Tibial nerve (tissue), 4 donors: ENCODE measurements at places on chromosomes 16 and 17. TPM values are rescaled to one million over a fixed set of nuclear protein-coding genes. Genes with fewer than 3 reads are reported as not detected.
A peak's percentile ranks its signal among the peaks of the same experiment; 100 is the strongest.

- no peaks in the 10 kb centered on the region for H3K36me3 ChIP-seq
- H3K4me1 ChIP-seq: peaks cover 10% of the 10 kb centered on the region
These were observed 231.5 kb downstream of the MRTFB start for GRCh38 chr16:14302399-14303181.

DNA sequence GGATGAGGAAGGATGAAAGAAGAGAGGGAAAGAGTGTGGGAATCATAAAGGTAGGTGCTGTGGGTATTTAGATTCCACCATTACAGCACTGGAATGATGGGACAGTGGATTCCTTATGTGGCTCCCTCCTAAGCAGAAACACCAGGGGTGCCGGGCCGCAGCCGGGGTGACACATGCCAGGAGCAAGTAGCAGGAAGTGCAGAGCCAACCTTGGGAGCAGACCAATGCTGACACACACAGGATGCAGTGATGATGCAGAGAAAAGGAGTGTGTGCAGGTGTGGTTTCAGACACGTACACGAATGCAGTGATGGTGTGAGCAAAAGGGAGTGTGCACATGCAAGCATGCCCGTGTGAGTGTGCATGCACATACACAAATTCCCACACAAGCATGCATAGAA is 338.0 kb downstream of the SLC39A11 start:
- no peak overlapping the region for H3K27ac ChIP-seq
- no peaks in the 10 kb centered on the region for H3K27me3 ChIP-seq
- no peak overlapping the region for H3K4me3 ChIP-seq

The AURKB gene
- 78.1 TPM for total RNA-seq

The GALK1 gene
- total RNA-seq: 55.5 TPM

- H3K4me3 ChIP-seq: no peak overlapping the region
- no peaks in the 10 kb centered on the region for H3K36me3 ChIP-seq
- no peaks in the 10 kb centered on the region for H3K27me3 ChIP-seq
- H3K27ac ChIP-seq: no peak overlapping the region
These were observed 11.5 kb upstream of the FOXN1 start for GRCh38 chr17:28494445-28495188.

DNA sequence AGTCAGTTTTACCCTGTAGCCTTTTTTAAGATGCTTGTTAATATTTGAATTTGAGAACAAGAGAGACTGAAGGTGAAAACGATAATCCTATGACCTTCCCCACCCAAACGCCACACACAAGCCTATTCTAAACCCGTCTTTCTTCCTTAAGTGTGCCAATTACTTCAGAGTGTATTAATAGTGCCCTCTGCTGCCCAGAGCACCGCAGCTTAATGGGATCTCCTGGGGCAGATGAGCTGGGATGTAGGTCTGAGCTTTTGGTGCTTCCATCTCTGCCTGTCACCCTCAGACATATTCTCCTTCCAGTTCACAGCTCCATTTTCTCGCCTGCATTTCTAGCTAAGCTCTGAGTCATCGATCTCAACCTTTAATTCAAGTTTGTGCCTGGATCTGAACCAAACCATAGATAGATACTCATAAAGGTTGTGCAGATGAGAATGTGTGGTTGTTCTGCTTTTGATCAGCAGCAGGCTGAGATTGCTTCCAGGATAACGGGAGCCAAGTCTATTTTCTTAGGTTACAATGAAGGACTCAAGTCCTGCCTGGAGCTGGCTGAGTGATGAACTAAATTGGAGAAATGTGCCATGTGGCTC is 46.4 kb upstream of the CDH13 start:
- no peaks in the 10 kb centered on the region for H3K36me3 ChIP-seq
- H3K27me3 ChIP-seq: no peaks in the 10 kb centered on the region
- DNase-seq: no peak
- H3K27ac ChIP-seq: no peak overlapping the region
- H3K4me1 ChIP-seq: no peaks in the 10 kb centered on the region
- no peak overlapping the region for H3K4me3 ChIP-seq

The KRTAP2-1 gene
- not detected for total RNA-seq

GRCh38 chr16:89014403-89015230 is 37.6 kb upstream of the CBFA2T3 start:
- no peak overlapping the region for H3K27ac ChIP-seq
- H3K4me1 ChIP-seq: no peaks in the 10 kb centered on the region
- no peaks in the 10 kb centered on the region for H3K27me3 ChIP-seq
- DNase-seq: no peak

DNA sequence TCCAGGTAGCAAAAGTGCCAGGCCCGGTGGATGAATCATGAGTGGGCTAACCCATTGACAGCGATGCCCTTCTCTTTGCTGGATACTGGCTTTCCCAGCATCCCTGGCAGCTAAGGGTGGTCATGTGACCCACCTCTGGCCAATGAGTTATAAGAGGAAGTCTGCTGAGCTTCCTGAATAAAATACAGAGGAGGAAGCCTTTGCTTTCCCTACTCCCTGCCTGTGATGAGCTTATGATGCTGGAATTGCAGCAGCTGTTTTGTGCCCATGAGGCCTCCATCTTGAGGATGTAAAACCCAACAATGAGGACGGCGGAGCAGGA is 15.0 kb upstream of the ATP2A3 start:
- H3K27ac ChIP-seq: no peak overlapping the region
- DNase-seq: no peak
- no peaks in the 10 kb centered on the region for H3K36me3 ChIP-seq

DNA sequence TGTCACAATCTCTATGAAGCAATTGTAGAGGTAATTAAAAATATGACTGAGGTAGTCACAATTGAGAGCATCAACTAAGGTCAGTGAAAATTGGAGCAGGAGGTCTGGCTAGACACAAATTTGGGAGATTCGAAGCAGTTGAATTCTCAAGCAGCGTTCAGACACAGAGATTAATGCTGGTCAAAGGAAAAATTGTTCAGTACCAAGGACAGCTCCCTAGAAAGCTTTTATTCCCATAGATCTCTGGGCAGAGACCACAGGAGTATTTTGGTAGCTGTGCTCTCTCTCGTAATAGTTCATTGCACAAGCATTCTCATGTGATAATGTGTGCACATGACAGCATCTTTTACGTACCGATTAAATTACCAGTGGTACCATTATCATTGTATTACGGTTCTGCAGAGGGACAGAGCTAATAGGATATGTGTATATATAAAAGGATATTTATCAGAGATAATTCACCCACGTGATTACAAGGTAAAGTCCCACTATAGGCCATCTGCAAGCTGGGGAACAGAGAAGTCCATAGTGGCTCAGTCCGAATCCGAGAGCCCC is 387.5 kb upstream of the HSBP1 start:
- no peaks in the 10 kb centered on the region for H3K4me1 ChIP-seq
- H3K36me3 ChIP-seq: no peaks in the 10 kb centered on the region
- H3K27ac ChIP-seq: no peak overlapping the region

The RAPGEFL1 gene
- 4.8 TPM for total RNA-seq

DNA sequence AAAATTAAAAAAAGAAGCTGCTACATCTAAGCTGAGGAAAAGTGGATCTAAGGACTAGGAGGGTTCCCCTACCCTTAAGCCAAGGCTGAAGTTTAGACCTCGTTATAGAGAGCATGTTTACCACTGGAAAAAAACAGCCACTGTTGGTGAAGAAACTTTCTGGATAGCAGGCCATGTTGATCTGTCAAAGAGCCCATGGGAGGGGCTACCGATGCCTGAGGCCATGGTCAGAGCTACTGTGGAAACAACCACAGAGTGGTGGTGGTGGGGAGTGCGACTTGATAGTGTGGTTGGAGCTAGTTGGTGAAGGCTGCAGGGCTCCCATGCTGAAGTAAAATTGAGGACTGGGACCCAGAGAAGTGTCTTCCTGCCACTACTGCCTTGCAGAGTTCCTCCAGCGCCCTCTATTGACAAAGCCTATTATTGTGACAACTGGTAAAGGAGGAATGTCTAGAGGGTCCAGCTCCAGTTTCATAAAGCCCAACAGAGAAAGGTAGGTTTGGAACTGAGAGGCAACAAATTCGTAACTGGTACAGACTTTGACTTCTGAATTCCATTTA is 12.7 kb upstream of the FAM20A start:
- no peak overlapping the region for H3K27ac ChIP-seq
- no peaks in the 10 kb centered on the region for H3K36me3 ChIP-seq
- H3K27me3 ChIP-seq: no peaks in the 10 kb centered on the region
- DNase-seq: peak; percentile 86
- H3K4me3 ChIP-seq: no peak overlapping the region
- no peaks in the 10 kb centered on the region for H3K4me1 ChIP-seq
